ENCODE measurements at places on chromosomes 1 and 21. TPM values are rescaled to one million over a fixed set of nuclear protein-coding genes. Genes with fewer than 3 reads are reported as not detected.

Gene GFI1
- total RNA-seq: 19.2 TPM

Gene HJV
- not detected for total RNA-seq

Gene SPATA21
- total RNA-seq: not detected

Gene PLA2G2F
- total RNA-seq: not detected

Gene TACSTD2
- 1.7 TPM for total RNA-seq

DNA sequence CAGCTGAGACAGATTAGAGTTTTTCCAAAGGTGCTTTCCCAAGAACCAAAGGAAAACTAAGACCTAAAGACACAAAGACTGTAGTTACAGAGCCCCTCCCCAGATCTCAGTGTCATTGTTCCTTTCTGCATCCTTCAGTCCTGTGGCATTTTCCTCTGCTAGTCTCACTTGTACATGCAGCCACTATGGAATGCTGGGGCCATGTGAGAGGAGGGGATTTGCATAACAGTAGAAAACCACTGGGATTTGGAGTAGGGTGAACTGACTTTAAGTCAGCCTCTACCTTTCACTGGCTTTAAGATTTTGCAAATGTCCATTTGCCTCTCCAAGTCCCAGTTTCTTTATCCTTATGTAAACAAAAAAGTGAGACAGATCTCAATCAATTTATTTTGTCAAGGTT is 119.4 kb upstream of the F3 start:
- H3K36me3 ChIP-seq: no peaks in the 10 kb centered on the region
- no peak overlapping the region for H3K4me3 ChIP-seq
- no peaks in the 10 kb centered on the region for H3K4me1 ChIP-seq

- no peak overlapping the region for H3K4me3 ChIP-seq
- DNase-seq: no peak
- no peaks in the 10 kb centered on the region for H3K36me3 ChIP-seq
- no peaks in the 10 kb centered on the region for H3K27me3 ChIP-seq
Measured at GRCh38 chr1:77986810-77987209, 7.9 kb upstream of the FUBP1 start.

DNA sequence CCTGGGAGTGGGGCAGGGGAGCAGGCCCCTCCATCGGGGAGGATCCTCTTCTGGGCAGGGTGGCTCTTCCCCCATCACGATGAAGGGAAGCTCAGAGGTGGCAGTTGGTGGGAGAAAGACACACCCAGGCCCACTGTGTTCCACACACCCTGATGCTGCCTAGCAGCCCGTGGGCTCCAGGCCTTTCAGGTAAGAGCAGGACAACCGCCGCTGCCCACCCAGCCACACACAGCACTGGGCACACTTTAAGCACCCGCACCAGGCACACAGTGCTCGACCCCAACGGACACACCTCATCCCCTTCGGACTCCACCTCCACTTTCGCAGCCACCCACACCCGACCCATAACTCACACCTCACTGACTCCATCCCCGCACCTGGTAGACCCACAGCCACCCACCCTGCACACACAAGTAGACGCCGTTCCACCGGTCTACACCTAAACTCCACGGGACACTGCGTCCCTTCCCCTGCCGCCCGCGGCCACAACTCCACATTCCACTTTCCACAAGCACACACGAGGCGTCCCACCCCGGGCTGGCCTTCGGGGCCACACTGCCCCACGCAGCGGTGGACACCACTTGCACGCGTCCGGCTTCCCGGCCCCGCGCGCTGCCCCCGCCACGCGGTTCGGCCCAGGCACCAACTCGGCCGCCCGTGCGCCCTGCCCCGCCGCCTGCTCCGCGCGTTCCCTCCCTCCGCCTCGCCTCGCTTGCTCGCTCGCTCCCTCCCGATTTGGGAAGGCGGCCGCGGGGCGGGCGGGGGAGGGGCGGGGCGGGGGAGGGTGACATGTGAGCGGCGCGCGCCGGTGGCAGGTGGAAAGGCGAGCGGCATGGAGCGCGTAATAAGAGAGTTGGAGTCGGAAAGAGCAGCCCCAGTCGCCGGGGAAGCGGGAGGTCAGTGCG is at the start of gene KCNQ4:
Gene KCNQ4 (plus strand): TSS at position 787 of the 905 bp plus-strand sequence. CDS start 307 bp downstream, outside the sequence.
- H3K27me3 ChIP-seq: peaks cover 34% of the 10 kb centered on the region
- no peak within 1 kb of the TSS for H3K27ac ChIP-seq
- H3K4me1 ChIP-seq: peaks cover 20% of the 10 kb centered on the region
- H3K36me3 ChIP-seq: no peaks in the 10 kb centered on the region
- peak within 1 kb of the TSS; percentile 52 for H3K4me3 ChIP-seq
- DNase-seq: peak; percentile 74

DNA sequence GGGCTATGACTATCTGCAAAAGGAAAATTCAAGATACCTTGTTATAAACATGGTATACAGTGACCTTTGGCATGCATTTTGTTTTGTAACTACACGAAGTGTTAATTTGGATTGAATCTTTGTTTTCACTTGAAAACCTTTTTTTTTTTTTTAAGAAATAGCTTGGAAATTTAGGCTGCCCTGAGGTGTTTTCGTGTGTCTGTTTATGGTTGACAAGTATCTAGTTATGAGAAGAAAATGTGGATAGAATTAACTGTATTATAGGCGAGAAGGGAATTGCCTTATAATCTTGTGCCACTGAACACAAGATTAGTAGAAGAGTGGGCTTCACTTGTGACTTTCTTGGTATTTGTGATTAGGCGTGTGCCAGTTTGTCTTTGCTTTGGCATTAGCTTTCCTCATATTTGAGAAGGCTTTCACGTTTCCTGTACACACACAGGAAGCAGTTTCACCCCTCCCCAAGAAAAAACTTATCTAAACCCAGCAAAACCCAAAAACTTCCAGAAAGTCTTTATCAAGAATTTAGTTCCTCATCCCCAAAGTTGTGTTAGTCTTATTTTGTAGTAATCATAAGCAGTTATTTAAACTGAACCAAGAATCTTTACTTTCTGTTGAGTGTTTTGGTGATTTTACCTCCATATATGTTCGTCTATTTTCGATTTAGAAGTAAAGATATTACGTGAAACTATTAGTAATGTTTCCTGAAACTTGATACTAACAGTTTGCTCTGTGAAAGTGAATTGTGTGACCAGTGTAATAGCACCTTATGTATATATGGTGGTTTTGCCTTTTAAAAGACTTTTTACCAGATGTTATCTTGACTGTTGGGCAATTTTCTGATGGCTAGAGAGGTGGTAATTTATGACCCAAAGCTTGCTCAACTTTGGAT is 3.8 kb downstream of the DYRK1A start:
- H3K4me3 ChIP-seq: no peak overlapping the region
- H3K27ac ChIP-seq: peak overlapping the region; percentile 56
- no peak for DNase-seq
- H3K36me3 ChIP-seq: no peaks in the 10 kb centered on the region

DNA sequence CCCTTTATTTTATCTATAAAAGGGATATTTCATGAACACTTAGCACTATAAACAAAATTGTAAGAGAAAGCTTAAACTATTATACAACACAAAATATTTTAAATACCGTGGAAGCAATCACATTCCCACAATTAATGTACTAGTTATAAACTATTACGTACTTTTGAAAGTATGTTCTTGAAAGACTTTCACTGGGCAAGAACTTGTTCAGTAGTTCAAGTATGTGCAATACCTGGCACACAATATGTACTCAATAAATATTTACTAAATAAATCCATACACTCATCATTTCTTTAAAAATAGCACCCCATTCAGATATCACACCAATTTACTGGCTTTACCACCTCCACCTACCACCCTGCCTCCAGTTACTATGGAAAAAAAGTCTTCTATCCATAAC is 12.6 kb upstream of the FMO2 start:
- no peaks in the 10 kb centered on the region for H3K4me1 ChIP-seq
- H3K27ac ChIP-seq: no peak overlapping the region
- H3K27me3 ChIP-seq: no peaks in the 10 kb centered on the region
- DNase-seq: no peak
- no peaks in the 10 kb centered on the region for H3K36me3 ChIP-seq

DNA sequence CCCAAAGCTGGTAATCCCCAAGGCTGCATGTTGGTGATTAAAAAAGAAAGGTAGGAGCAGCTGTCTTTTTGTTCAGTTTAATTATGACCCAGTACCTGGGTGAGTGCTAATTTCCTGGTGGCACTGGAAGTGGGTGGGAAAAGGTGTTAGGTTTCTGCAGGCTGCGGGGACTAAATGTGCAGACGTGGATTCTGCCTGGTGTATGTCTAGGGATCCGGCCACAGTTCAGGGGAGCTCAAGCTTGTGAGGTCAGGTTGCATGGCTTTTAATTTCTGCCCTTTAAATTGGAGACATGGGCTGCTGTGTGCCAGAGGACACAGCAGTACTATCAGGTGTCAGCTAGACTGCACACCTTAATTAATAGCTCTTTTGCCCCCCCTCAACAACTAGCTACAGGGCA is 20.3 kb upstream of the TBX19 start:
- peaks cover 7% of the 10 kb centered on the region for H3K36me3 ChIP-seq
- H3K4me3 ChIP-seq: no peak overlapping the region
- no peak for DNase-seq
- no peaks in the 10 kb centered on the region for H3K27me3 ChIP-seq
- H3K27ac ChIP-seq: no peak overlapping the region

DNA sequence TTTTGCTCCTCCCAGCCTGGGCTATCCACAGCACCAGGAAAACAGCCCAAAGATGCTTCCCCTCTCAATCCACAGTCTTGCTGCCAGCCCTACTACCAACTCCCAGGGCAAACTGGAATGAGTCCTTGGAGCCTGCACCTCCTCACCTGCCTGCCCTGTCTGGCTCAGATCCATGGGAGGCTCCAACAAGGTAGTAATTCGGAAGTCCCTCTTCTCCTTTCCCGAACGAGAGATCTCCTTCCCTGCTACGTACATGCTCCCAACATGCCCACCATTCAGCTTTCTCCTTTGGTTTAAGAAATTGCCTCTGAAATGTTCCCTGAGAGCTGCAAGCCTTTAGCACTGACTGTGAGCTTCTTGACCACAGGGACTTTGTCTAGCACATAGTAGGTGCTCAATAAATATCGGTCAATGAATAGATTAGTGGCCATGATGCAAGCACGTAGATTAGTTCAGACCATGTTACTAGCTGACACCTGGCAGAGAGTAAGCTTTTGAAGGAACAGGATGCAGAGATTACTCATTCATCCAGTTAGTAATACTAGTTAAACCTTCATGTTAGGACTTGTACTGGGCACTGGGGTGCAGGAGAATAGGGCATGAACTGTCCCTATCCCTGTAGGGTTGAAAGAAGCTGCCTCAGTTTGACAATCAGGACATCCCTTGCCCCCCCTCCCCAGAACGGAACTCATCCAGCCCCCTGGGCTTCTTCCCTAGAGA is 80.1 kb downstream of the DISP3 start:
- H3K27me3 ChIP-seq: peaks cover 8% of the 10 kb centered on the region
- H3K4me1 ChIP-seq: peaks cover 7% of the 10 kb centered on the region
- H3K36me3 ChIP-seq: no peaks in the 10 kb centered on the region
- no peak for DNase-seq
- no peak overlapping the region for H3K4me3 ChIP-seq
- no peak overlapping the region for H3K27ac ChIP-seq

GRCh38 chr1:41715441-41716095 is 203.2 kb downstream of the HIVEP3 start:
- no peaks in the 10 kb centered on the region for H3K36me3 ChIP-seq
- H3K27ac ChIP-seq: no peak overlapping the region
- no peaks in the 10 kb centered on the region for H3K27me3 ChIP-seq
- peaks cover 11% of the 10 kb centered on the region for H3K4me1 ChIP-seq
- H3K4me3 ChIP-seq: no peak overlapping the region

- H3K27ac ChIP-seq: no peak overlapping the region
- DNase-seq: no peak
- no peak overlapping the region for H3K4me3 ChIP-seq
- H3K27me3 ChIP-seq: no peaks in the 10 kb centered on the region
- no peaks in the 10 kb centered on the region for H3K4me1 ChIP-seq
- no peaks in the 10 kb centered on the region for H3K36me3 ChIP-seq
Measured at GRCh38 chr21:18987520-18988026, 584.0 kb upstream of the TMPRSS15 start.

DNA sequence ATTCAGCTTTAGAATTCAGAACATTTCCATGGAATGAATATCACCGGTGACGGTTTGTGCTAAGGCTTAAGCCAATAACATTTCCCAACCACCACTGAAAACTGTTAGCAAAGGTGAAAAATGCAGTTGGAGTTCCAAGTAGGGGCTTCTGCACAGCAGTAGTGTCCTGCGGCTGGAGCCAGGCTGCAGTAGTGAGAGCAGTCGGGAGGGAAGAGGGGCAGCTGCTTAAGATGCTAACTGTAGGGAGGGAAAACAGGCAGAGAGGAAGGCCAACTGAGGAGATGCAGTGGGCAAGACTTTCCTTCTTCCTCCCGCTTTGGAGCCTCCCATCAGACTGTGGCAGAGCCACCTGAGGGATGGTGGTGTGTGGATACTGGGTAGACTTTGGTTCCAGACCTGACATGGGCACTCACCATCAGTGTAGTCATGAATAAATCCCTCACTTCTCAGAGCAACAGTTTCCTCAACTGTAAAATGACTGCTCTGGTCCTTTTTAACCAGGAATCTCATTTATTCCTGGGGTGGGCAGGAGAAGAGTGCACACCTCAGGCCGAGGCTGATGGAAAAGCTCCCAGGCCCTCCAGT is 3.2 kb downstream of the F3 start:
- H3K36me3 ChIP-seq: no peaks in the 10 kb centered on the region
- no peak overlapping the region for H3K4me3 ChIP-seq
- peaks cover 30% of the 10 kb centered on the region for H3K4me1 ChIP-seq
- H3K27ac ChIP-seq: no peak overlapping the region
- H3K27me3 ChIP-seq: peaks cover 5% of the 10 kb centered on the region

DNA sequence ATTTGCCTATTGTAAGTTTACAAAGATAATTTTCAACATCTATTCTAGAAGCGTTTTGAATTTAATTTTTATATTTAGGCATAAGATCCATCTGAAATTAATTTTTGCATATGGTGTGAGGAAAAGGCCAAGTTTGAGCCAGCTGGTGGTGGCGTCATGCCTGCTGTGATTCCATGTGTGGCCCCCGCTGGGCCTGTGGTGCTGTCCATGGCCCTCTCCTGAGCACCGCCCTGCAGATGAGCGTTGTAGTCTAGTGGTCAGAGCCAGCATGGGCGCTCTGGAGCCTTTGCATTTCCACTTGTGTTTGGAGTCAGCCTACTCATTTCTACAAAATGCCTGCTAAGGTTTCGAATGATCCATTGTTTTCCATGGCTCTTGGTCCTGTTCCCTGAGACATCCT is 22.7 kb downstream of the PRSS38 start:
- no peaks in the 10 kb centered on the region for H3K36me3 ChIP-seq
- H3K4me3 ChIP-seq: no peak overlapping the region
- DNase-seq: no peak
- H3K27me3 ChIP-seq: no peaks in the 10 kb centered on the region

- H3K4me1 ChIP-seq: peaks cover 56% of the 10 kb centered on the region
- H3K36me3 ChIP-seq: peaks cover 21% of the 10 kb centered on the region
- DNase-seq: peak; percentile 83
- peak overlapping the region; percentile 97 for H3K4me3 ChIP-seq
- no peaks in the 10 kb centered on the region for H3K27me3 ChIP-seq
- H3K27ac ChIP-seq: peak overlapping the region; percentile 99
Measured at GRCh38 chr1:155322571-155322952, 1.9 kb downstream of the RUSC1 start.

- H3K36me3 ChIP-seq: no peaks in the 10 kb centered on the region
- peaks cover 43% of the 10 kb centered on the region for H3K4me1 ChIP-seq
- DNase-seq: no peak
- H3K4me3 ChIP-seq: no peak overlapping the region
Measured at GRCh38 chr1:44421446-44421884, 16.4 kb downstream of the RNF220 start.
